ENCODE measurements at places on chromosomes 5 and 9.

GRCh38 chr9:89631384-89631783, 26.6 kb downstream of the GADD45G start:
- no peak for DNase-seq

DNA sequence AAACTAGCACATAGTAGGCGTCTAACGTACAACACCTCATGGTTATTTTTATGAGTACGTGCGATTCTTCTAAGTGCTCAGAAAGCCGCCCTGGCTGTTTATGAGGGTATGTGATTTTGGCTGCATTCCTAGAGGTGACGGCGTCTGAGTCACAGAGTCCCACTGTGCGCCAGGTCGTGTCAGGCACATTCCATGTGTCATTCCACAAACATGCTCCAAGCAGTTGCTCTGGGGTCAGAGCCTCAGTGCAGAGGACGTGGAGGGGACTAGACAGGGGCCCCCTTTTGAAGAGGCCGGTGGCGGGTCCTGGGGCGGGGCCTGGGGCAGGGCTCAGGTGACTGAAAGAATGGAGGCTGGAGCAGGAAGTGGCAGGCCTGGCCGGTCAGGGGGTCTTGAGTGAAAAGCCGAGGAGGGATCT, 51.9 kb downstream of the NEK6 start:
- DNase-seq, result peak; percentile 93

DNA sequence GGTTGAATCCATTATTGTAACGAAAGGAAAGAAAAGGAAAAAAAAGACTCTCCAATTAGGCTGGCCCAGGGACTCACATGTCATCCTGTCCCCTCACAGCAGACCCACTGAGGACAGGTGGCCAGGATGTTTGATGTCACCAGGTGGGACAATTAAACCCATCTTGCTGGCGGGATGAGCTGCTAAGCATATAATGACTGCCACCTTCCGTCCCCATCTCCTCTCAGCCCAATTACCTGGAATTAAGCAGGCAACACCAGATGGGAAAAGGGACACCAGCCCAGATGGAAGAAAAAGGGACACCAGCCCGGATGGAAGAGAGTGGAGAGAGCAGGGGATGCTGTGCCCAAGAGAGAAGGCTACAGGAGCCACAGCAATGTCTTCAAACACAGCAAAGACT, 116.6 kb upstream of the SARDH start:
- no peak for DNase-seq

DNA sequence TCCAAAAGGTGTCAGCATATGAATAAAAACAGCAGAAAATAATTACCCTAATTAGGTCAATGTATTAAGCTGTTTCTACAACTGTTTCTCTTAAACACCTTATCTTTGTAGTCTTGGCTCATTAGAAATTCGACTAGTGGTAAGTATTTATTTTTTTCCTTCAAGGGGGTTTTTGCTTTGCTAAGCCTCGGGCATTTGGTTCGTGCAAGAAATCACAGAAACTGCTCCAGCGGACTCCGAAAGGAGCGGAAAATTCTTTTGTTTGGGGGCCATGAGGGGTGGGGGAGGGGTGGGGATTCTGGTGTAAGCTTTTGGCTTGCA, 757 bp downstream of the ZBED3 start:
- no peak for DNase-seq

GRCh38 chr5:166602271-166602670, 1689.2 kb upstream of the WWC1 start:
- no peak for DNase-seq

GRCh38 chr5:112757468-112758208, 20.0 kb downstream of the APC start:
- peak; percentile 80 for DNase-seq

DNA sequence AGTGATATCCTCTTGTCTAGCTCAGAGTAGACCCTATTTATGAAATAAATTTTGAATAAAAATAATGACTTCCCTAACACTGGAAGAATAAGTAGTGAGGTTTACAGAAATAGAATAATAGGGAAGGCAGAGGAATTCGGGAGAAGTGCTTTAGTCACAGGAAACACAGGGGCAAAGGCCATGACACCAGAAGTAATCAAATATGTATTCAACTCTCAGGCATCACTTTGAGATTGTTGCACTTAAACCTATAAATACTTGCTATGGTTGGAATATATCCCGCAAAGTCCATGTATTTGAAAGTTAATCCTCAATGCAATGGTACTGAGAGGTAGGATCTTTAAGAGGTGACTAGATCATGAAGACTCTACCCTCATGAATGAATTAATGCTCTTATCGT, 166.8 kb downstream of the YIPF5 start:
- no peak for DNase-seq

- no peak for DNase-seq
Observed at GRCh38 chr5:33685873-33686755, 205.7 kb downstream of the ADAMTS12 start.

DNA sequence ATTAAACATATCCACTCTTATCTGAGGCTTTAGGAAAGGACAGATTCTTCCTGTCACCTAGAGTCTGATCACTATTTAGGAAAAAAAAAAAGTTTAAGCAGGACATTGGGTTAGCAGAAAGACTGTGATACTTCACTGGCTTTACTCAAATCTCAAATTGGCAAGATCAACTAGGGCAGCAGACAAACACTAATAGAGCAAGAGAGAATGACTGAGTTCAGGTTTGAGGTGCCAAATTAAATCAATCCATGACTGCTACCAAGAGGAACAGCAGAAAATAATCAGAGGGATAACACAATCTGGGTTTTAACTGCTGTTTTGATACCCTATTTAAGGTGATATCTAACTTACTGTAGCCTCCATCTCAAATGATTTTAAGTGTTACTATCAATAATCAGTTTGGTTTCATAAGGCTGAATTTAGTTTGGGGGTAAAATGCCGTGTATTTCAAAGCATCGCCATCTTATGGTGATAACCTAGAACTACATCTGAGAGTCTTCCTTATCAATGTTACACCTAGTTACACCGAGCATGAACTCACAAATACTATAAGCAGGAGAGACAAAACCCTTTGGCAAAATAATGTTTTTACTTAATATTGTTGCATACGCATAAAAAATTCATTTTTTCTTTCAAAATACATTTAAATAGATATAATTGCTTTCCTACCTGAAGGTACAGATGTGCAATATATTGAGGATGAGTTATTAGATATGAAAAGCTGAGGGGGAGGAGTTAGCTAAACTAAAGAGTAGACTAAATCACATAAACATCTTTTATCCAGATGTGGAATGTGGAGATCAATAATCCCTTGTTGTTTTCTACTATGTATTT, 286.4 kb upstream of the CDH12 start:
- peak; percentile 0 for DNase-seq

GRCh38 chr5:14668181-14668591, 3.7 kb downstream of the OTULIN start:
- no peak for DNase-seq

GRCh38 chr5:139082813-139083498, 115.2 kb downstream of the SIL1 start:
- no peak for DNase-seq

- no peak for DNase-seq
Observed at GRCh38 chr9:21997480-21997879, 2.9 kb downstream of the CDKN2B-AS1 start.

DNA sequence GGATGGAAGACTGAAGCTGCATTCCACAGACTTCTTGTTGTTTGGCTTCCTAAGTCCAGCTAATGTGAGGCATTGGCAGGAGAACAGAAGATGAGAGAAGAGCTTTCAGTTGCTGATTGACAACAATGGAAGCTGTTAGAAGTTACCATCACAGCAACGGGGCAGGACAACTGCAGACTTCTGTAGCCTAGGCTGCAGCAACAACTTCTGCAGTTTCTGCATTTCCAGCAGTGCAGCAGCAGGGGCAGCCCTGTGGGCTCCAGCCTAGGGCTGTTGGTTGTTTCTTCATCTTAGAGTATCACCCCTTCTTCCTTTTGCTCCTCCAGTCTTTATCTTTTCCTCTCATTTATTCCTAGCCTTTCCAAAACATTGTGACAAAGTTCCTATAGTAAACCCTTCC, 528.8 kb upstream of the PTGER4 start:
- DNase-seq, result no peak

- DNase-seq, result no peak
Observed at GRCh38 chr5:159765135-159765433, 151.2 kb upstream of the ADRA1B start.

DNA sequence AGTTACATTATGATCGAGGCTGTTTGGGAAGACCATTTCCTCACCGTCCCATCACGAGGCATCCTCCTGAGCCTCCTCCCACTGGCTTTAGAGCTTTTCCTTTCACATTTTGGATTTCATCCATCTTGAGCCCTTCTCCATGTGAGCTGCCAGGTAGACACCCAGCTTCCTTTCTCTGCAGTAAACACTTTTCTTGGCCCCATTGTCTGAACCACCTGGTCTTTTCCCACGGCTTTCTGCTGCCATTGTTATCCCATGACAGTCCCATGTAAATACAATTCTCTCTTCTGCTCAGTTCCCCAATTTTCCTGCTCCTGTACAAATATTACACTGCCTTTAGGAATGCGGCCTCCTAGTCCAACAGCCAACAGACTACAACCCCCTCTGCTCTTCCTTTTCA, 24.1 kb downstream of the UBE2QL1 start:
- no peak for DNase-seq

GRCh38 chr5:74521401-74521800, 119.1 kb downstream of the ENC1 start:
- DNase-seq, result no peak

GRCh38 chr5:160159991-160160792, 40.9 kb upstream of the PWWP2A start:
- DNase-seq, result no peak

GRCh38 chr5:133890314-133890713, 78.1 kb downstream of the C5orf15 start:
- DNase-seq, result no peak

GRCh38 chr5:75089137-75089536, 36.8 kb upstream of the GCNT4 start:
- no peak for DNase-seq

- no peak for DNase-seq
Observed at GRCh38 chr5:80631278-80632259, 22.9 kb upstream of the MSH3 start.

DNA sequence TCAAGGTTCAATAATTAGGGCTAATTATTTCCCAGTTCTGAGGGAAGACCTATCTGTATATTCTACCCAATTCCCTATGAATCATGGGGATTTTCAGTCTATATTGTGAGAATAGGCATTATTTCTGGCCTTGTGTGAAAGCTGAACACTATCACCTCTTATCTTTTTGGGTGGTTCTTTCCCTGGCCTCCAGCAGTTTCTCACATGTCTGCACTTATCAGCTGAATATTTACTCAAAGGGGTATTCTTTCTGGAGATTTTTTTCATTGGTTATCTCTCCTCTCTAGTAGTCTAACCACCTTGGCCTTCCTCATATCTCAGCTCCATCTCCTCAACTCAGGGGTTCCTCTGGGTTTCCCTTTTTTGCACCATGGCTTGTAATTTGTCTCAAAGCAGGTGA, 64.9 kb upstream of the LIFR start:
- no peak for DNase-seq

GRCh38 chr9:17900606-17901005, 321.7 kb downstream of the SH3GL2 start:
- no peak for DNase-seq

- DNase-seq, result no peak
Observed at GRCh38 chr9:93683331-93684134, 107.1 kb downstream of the PHF2 start.

DNA sequence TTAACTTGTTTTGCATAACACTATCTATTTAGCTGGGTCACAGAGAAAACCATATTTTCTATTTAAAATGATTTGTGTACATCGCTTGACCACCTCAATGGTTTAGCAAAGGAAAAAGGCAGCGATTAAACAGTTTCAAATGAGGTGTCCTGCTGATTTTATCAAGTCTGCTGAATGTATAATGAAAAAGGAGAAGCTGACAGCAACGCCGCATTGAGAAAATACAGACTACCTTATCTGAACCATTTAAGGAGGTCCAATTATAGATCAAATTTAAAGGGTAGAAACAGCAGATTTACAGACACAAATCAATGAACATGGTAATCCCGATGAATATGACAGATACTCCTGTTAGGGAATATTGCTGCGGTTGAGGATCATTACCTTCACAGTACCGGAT, 29.6 kb downstream of the PSMB7 start:
- no peak for DNase-seq

- no peak for DNase-seq
Observed at GRCh38 chr9:136823136-136824046, 15.6 kb downstream of the RABL6 start.

GRCh38 chr5:123717139-123717538, 205.2 kb downstream of the CSNK1G3 start:
- peak; percentile 56 for DNase-seq

DNA sequence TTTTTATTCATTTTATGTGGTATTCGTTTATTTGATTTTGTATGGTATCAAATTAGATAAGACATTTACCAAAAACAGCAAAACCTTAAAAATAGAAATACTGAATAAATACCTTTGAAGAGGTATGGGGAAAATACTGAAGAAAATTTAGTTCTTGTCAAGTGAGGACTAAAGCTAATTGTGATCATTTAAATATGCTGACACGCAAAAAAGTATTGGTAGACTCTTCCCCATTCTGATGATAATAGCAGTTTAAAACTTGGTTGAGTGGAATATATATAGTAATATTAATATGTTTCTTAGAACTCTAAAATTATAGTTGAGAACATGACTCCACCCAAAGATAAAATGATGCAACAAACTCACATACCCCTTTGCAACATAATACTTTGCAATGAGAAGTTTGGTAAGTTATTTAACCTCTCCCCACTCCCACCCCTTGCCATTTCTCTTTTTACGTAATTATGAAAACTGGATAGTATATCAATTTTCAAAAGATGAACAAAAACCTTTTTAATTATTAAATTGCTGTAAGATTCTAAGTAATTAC, 30.1 kb upstream of the SNX24 start:
- DNase-seq, result no peak

GRCh38 chr9:129713402-129713679, 39.5 kb downstream of the PTGES start:
- no peak for DNase-seq

- no peak for DNase-seq
Observed at GRCh38 chr9:38092200-38092524, 23.1 kb upstream of the SHB start.

GRCh38 chr5:18553269-18553668, 919.0 kb downstream of the TAF11L14 start:
- peak; percentile 33 for DNase-seq

DNA sequence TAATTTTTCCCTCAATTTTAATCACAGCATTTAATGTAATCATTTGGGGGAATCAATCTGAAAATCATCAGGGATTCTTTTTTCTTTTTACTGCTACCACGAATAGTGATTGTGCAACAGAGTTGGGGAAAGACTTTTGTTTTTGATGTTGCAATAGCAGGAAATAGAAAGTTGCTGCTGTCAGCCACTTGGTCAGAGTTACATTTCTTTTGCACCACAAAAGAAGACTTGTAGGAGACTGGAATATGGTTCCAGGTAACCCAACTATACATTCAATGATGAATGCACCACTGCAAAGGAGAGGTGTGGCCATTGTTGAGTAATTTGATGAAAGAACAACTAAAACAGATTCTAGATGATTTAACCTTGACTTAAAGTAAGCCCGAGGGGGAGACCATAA, 46.3 kb upstream of the PALM2AKAP2 start:
- peak; percentile 75 for DNase-seq
